ENCODE measurements at places on chromosomes 2 and 18.

DNA sequence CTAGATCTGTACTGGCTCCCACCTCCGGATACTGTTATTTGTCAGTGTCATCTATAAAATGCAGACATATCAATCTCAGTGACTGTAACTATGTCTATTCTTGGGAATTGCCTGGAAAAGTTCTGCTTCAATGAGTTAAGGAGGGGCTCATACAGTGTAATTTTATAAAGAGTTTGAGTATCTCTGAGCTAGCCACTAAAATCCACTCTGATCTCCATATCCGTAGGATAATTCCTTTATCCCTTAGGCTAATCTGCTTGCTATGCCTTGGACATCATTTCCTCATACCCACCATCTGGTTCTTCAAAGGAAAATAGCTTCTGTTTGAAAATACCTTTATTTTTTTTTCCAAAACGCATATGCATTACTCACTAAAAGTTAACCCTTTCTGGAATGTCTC lies 863.2 kb downstream of the SUCLG1 start:
- DNase-seq, result no peak

- no peak for DNase-seq
Measured at GRCh38 chr2:136116813-136117390, 1.0 kb downstream of the CXCR4 start.

DNA sequence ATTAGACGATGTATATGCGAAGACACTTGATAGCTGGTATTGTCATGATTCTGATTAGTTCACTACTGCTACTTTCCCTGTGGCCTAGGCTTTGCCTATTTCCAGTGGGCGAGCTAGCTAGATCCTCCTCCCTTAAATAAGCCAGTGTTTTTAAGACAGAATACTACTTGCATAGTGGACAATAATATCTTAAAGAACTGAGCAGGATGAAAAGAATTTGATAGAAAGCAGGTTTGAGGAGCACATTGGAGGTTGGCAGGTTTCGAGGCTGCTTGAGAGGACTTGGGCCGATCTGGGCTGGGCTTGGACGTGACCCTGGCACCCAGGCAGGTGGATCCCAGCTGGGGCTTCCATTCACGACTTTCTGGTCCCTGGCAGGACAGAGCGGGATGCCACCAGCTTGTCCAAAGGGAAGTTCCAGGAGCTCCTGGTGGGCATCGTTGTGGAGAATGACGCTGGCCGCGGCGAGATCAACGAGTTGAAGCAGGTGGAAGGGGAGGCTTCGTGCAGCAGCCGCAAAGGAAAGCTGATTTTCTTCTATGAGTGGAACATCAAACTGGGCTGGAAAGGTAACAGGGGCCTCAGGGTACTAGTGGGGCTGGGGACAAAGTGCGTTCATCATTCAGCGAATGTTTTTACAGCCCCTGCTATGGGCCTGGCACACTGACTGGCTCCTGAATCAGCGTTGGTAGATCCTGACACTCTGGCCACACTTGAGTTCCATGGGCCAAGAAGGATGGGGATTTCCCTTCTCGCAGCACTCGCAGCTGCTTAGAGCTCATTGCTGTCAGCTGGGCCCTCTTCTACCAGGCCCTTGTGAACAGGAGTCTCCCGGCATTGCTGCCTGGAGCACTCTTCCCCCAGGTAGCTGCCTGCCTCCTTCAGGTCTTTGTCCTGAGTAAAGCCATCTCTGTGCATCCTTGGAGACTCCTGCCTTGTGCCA lies 16.9 kb downstream of the C2orf74 start:
- no peak for DNase-seq

GRCh38 chr2:50754514-50754913 lies 277.4 kb downstream of the NRXN1 start:
- no peak for DNase-seq

- DNase-seq, result no peak
Measured at GRCh38 chr2:88827821-88828220, 136.3 kb downstream of the RPIA start.

- no peak for DNase-seq
Measured at GRCh38 chr2:217585362-217585761, 417.4 kb downstream of the TNS1 start.

DNA sequence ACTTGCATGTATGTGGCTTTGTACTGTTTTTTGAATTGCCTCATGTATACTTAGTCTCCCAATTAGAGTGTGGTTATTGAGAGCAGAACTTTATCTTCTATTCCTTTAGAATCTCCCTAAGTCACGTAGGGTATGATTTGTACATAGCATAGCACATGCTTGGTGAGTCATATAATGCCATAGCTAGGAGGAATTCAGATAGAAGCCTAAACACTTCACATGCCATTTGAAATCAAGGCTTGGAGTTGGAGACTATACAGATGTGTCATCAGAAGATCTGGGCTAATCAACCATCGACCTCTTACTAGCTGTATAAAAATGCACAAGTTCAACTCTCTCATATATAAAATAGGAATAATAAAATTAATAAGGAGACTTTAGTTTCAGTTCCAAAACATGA lies 222.6 kb upstream of the ST6GAL2 start:
- DNase-seq, result no peak

- no peak for DNase-seq
Measured at GRCh38 chr2:200353874-200354273, 47.4 kb downstream of the SPATS2L start.

DNA sequence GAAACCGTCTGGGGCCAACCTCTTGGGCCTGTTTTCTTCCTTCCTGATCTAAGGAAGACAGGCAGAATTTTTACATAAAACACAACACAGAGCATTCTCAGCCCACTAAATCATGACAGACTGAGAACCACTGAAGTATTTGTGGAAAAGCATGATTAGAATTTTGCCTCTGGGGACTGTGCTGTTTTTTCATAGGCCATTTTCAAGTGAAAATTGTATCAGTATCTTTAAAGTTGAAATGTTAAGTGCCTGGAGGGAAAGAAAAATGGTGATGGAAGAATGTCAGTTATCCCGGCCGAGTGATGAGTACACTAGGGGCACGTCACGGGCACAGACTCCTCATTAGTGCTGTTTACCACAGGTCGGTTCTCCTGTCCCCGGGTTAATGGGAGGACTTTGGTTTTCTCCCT lies 36.9 kb downstream of the EHD3 start:
- DNase-seq, result no peak

DNA sequence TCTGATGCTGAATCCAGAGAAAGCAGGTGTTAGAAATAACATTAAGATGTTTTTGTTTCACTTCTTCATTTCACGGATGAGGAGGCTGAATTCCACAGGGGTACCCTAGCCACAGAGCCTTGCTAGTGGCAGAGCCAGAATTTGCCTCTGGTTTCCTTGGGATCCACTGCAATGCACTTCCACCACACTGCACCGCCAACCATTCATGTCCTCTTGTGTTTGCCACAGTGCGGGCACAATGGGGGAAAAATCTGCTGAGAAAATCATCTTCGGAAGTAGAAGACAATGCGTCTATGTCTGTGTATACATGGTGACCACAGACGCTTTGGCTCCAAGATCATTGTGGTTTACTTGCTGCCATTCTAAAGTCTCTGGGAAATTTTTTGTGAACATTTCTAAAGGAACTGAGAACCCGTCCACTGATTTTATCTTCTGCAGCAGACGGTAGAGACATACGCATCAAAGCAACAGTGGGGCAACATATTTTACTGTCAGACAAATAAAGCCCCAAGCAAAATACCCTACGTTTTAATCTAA lies 14.9 kb downstream of the ICOS start:
- DNase-seq, result no peak

GRCh38 chr18:58443671-58444070 lies 185.2 kb downstream of the ALPK2 start:
- no peak for DNase-seq

DNA sequence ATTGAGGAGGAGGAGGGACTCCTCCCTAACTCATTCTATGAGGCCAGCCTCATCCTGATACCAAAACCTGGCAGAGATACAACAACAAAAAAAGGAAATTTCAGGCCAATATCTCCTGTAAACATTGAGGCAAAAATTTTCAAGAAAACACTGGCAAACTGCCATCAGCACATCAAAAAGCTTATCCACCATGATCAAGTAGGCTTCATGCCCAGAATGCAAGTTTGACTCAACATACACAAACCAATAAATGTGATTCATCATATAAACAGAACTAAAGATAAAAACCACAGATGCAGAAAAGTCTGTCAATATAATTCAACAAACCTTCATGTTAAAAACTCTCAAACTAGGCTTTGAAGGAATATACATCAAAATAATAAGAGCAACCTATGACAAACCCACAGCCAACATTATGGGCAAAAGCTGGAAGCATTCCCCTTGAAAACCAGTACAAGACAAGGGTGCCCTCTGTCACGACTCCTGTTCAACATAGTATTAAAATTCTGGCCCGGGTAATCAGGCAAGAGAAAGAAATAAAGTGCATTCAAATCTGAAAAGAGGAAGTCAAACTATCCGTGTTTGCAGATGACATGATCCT lies 1014.3 kb downstream of the CBLN2 start:
- no peak for DNase-seq

DNA sequence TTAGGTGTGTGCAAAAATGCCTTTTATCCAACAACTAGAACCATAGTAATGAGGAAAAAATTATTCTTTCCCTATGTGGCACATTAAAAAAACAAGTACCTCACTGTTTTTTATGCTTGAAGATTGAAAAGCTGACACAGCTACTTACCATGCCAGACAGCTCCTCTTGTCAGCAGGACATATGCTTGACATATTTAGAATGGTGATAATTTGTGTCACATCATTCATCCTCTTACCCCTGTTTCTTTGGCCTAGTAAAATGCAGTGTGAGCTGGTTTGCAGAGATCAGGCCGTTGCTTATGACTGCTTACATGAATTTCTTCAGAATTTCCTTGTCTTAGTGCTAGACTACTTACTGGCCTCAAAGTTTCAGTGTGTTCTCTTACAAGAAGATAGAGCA lies 869.9 kb downstream of the LRP1B start:
- no peak for DNase-seq

DNA sequence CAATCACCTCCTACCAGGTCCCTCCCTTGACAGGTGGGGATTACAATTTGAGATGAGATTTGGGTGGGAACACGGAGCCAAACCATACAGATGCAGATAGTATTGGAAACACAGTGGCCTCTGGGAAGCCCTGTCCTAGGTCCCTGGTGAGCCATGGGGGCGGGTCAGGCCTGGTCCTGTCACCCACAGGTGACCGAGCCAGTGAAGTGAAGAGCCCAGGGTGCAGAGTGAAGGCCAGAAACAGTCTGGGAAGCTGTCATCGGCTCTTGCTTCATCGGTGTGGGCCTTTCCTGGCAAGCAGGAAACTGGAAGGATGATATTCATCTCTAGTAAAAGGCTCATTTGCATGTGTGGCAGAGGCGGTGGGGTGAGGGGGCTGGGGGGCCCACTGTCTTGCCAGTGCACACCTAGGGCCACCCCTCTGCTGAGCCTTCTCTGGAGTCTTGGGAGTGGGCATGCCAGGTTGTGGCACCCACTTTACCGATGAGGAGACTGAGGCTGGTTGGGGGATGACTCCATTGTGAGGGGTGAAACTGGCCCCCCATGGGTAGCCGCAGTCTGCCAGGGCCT lies 290.6 kb downstream of the NDUFA10 start:
- DNase-seq, result no peak

DNA sequence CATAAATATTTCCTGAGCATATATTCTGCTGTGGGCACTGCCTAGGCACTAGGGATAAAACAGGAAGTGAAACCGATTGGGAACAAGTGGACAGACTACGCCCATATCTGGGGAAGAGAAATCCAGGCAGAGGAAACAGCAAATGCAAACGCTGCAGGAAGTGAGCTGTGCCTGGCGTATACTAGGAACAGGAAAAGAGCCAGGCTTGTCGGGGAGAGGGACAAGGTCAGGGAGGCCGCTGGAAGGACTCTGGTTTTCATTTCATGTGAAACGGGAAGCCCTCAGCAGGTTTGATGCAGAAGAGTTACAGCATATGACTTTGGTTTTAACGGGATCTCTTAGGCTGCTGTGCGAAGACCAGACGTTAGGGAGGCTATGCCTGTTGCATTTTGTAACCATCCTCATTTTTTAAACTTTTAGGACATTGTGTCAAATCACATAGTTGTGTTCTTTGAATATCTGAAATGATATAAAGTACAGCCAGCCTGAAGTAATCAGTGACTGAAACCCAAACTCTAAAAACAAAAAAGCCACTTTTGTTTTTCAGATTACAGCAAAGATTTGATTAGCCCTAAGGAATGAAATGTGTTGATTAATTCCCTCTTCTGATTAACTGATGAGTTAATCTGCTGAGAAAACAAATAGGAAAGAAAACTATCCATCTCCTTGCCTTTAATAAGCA lies 110.2 kb upstream of the PIEZO2 start:
- DNase-seq, result no peak

DNA sequence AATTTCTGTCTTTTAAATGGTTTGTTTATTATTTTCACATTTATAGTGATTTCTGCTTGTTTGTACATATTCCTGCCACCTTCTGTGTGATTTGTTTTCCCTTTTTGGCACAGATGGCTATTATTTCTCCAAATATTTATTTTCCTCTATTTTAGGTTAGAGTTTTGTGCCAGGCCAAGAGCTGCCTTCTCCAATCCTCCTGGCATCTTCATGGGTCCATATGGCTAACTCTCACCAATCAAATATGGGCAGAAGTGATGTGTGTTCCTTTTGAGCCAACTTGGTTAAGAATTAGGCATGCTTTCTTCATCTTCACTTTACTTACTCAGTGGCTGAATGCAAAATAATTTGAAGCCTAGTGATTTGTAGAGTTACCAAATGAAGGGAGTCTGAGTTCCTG lies 697.1 kb upstream of the CELF4 start:
- DNase-seq, result no peak

- no peak for DNase-seq
Measured at GRCh38 chr2:120400551-120400950, 54.6 kb downstream of the INHBB start.

- no peak for DNase-seq
Measured at GRCh38 chr2:168233726-168234406, 13.5 kb downstream of the STK39 start.

GRCh38 chr18:46068763-46069162 lies 3.3 kb downstream of the PSTPIP2 start:
- DNase-seq, result no peak

DNA sequence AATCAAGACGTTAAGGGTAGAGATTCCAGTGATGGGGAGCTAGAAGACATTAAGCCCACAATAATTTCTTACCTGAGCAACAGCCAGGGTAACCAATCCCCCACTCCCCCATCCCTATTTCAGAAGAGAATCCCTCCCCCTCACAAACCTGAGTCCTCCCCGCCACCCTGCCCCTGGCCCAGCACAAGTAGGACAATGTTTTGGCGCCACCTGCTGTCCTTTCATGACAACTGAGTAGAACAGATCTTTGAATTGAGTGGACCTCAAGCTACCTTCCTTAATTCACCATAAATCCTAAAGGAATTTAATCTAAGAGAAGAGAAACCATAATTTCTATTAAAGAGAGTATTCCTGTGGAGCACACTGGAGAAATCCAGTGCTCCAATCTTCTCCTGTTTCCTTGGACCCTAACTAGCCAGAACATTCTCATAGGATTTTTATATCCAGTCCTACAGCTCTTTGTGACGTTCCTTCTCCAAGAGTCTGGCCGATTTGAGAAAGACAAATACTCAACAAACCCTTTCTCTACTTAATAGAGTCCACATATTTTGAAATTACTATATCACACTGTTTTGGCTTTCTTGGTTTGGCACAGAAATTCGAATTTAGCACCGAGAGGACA lies 41.1 kb downstream of the NHEJ1 start:
- peak; percentile 52 for DNase-seq

- no peak for DNase-seq
Measured at GRCh38 chr2:164849506-164849905, 7.9 kb upstream of the COBLL1 start.

All from hematopoietic multipotent progenitor cell treated with erythropoietin and hydrocortisone succinate and interleukin-3 and kit ligand, for 15 days (in vitro differentiated cells).